CD8-positive, alpha-beta T cell (primary cell): ENCODE measurements at places on chromosomes 7 and 10.

DNA sequence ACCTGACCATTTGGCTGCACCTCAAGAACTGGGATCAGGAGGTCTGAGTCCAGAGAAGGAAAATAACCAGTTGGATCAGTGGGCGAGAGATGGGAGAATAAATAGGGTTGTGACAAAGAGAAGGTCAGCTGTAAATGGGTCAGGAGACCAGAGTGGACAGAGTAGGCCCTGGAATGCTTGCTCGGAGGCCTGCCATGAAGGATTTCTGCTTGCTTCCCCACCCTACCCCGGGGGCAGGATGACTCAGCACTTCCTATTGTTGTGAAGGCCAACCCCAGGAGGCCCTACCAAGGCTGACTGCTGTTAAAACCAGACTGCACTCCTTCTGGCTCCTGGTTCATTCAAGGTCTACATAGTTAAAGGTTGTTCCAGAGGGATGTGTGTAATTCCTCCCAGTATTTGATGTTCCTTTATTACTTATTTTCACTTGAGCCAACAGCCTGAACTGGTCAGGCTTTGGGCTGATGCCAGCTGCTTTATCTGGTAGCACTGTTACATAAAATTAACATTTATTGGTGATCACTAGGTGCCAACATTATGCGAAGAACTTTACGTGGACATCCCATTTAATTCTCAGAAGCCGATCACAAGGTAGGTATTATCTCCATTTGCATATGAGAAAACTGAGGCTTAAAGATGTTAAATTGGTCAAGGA is 27.3 kb upstream of the IFRD1 start:
- DNase-seq, result no peak

GRCh38 chr10:60821656-60822055 is 43.4 kb downstream of the CDK1 start:
- DNase-seq, result no peak

- DNase-seq, result no peak
Observed at GRCh38 chr7:46079421-46079820, 158.3 kb upstream of the IGFBP3 start.

DNA sequence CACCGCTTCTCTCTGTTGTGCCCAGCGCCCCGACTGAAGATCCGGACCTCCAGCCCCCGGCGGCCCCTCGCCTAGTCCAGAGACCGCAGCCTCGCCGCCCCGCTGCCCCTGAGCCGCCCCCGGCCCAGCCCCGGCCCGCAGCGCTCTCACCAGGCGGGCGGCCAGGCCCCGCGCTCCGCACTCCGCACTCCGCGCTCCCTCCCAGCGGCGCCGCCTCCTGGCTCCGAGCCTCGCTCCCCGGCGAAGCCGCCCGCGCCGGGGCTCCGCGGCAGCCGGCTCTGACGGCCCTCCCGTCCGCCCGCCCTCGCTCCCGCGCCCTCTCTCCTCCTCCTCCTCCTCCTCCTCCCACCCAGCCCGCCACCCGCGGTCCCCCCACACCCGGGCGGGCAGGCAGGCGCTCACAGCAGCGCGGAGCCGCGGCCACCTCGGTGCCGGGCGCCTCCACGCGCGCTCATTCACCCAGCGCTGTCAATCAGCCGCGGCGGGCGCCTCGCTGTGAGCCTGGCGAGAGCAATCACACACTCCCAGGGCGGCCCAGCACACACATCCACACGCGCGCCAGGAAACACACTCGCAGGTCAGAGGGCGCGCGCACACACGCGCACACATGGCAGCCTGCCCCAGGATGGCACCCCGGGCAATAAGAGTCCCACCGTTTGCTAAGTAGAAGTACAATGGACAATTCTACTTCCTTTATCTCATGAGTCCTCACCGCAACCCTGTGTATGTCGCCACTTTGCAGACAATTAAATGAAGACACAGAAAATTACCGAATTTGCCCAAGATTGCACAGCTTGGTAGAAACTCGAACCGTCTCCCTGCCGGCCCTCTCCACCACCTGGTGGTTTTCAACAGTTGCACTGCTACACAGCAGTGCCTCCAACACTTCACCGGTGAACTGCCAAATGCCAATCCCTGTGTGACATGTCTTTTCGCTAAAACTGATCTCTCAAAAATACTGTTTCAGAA is at the start of gene PRRT4:
Gene PRRT4 (minus strand): TSS at position 280 of the 969 bp plus-strand sequence.
- peak; percentile 61 for DNase-seq

DNA sequence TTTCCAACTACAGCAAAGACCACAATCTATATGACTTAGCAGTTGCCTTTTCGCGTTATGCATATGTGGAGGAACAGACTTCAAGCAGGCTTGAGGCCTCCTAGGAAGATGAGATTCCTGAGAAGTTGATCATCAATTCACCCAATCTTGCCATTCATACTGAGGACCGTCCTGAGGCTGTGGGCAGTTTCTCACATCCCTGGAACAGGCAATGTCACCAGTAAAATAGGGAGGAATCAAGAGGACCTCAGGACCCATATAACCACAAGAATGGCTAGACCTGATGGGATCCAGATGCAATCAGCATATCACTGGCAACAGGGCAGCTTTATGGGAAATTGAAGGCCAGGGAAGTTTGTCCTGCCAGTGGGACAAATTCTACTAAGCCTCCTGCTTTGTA is 17.3 kb downstream of the KDM7A start:
- no peak for DNase-seq

DNA sequence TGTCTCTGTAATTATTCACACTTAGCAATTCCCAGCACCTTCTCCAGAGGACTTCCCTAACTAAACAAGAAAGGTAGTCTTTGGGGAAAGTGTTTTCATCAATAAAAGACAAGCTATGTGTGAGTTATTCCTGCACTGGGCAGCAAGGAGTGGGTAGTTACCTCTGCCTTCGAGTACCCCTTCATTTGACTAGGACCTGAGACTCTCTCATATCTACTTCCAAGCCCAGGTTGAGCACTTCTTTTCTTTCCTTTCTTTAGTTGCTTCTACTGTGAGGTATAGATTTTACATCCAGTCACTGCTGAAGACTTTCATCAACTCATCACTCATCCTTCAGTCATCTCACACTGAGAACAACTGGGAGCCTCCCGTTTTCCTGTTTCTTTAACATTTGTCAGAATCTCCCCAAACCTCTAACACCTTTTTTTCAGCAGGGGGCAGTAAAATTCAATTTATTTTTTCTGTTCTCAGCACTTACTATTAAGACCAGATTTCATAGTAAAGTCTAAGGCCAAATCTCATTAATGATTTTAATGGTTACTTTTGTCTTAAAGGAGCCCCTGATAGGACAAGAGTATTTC is 80.1 kb upstream of the PRSS1 start:
- no peak for DNase-seq

- DNase-seq, result no peak
Observed at GRCh38 chr7:155872678-155873369, 60.6 kb upstream of the SHH start.

- no peak for DNase-seq
Observed at GRCh38 chr7:44269417-44269816, 56.0 kb downstream of the CAMK2B start.

GRCh38 chr7:116271161-116271913 is 61.0 kb downstream of the TES start:
- no peak for DNase-seq

DNA sequence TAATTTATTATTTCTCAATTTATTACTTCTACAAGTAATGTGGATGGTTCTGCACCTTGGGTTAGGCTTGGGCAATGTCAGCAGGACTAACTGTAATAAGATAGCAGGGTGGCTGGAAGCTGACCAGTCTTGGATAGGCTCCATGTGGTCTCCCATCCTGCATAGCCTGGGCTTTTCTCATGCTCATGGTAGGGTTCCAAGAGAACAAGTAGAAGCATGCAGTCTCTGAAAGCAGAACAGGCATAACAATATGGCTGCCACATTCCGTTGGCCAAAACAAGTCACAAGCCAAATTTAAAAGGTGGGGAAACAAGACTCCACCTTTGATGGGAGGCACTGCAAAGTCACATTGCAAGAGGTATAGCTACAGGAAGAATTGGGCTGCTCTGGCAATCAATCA is 98.6 kb upstream of the MDFIC start:
- DNase-seq, result no peak

- peak; percentile 29 for DNase-seq
Observed at GRCh38 chr7:157926521-157927150, 589.8 kb downstream of the DNAJB6 start.

DNA sequence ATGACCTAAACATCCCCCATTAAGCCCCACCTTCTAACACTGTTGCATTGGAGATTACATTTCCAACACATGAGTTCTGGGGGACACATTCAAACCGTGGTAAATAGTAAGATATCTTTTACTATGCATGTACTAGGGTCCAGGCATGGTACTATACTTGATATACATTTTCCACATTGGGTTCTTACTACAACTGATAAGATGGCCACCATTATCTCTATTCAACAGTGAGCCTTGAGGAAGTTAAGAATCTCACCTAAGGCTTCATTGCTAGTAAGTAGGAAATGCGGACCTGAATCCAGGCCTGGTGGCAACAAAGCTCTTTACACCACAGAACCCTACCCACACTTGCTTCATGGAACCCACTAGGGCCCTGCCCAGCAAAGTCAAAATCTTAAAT is 5.7 kb downstream of the PANK1 start:
- no peak for DNase-seq

DNA sequence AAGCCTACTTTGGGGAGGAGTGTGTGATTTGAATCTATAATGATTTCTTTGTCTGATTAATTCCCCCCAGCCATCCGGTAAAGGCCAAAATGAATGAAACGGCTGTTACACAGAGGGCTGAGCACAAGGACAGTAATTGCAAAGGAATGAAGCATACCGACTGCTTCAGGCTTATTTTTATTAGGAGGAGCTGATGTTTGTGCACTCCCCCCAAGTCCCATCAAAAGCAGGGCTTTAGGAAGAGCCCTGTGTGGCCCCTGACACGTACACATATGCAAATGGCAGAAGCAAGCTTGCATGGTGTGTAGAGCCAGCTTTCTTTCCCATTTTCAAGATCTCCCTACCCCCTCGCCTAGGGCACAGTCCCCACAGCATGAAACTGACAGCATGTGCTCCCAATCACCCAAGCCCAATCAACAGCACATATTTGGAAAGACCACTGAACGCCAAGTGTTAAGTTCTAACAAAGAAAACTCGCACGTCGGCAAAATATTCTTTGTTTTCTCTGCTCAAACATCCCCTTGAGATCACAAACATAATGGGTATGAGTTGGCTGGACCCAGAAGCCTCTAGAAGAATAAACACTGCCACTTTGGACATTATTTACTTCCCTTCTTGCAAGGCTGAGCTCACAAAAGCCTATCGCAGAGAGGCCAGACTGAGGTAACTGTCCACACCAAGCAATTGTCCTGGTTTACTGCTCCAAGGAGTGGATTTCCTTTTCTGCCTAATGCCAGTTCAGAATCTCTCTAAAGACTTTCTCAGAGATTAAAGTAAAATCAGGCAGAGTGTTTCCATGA is 143.0 kb downstream of the CUBN start:
- no peak for DNase-seq

- no peak for DNase-seq
Observed at GRCh38 chr10:112844681-112845544, 105.1 kb upstream of the TCF7L2 start.

GRCh38 chr7:39621784-39622411 is 1.5 kb upstream of the RALA start:
- DNase-seq, result no peak

DNA sequence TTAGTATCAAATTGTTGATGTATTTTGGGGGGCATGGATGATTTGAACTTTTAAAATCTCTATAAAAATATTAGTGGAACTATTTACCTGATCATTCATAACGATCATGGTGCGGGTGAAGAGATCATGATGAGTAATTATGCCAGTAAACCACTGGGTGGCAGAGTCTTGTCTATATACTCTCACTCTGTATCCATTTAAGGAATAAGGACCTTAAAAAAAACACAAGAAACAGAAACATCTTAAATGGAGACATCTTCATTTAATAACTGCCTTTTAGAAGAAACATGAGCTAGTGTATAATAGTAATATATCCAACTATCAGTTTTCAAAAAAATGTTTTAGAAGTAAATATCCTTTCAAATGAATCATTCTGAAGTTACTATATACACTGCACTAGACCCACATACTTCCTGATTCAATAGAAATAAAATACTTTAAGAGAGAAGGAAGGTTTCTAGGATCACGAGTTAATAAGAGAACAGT is 84.0 kb downstream of the NRBF2 start:
- no peak for DNase-seq

- no peak for DNase-seq
Observed at GRCh38 chr7:108103558-108104298, 26.4 kb downstream of the LAMB4 start.

DNA sequence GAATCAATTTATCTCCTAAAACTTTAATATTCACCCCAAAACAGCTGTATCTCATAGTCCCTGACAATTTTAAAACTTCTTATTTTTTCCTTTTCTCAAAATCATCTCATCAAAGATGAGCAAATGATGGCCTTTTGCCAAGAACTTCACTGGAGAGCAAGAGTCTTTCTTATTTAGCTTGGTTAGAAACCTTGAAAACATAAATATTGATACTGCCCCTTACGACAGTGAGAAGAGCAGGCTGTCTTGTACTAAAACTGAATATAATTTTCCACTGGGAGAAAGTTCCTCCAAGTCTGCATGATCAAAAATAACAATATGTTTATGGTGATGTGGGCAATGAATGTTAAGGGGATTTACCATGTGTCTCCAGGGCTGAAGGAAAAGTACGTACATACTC is 109.0 kb downstream of the COL28A1 start:
- DNase-seq, result no peak

- no peak for DNase-seq
Observed at GRCh38 chr10:93186653-93187052, 113.0 kb downstream of the CYP26A1 start.

DNA sequence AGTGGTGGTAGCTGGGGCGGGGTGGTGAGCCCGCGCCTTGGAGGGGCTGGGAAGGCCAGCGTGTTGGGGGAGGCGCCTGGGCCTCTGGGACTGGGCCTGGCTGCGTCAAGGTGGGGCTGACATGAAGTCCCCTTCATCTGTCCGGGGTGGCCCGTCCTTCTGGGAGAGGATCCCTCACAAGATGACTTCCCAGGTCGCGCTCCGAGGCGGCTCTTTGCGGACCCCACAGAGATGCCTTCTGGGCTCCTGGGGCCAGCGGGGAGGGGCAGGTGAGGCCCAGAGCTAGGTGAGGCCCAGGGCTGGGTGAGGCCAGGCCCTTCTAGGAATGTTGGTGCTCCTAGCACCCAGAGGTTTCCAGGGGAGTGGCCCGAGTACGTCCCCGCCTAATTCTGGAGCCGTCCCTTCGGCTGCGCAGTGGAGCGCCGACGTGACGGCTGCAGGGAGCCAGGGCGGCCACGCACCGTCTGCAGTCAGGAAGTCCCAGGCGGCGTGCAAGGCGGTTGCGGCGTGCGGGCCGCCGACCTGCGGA is 58.2 kb upstream of the NUPR2 start:
- no peak for DNase-seq

DNA sequence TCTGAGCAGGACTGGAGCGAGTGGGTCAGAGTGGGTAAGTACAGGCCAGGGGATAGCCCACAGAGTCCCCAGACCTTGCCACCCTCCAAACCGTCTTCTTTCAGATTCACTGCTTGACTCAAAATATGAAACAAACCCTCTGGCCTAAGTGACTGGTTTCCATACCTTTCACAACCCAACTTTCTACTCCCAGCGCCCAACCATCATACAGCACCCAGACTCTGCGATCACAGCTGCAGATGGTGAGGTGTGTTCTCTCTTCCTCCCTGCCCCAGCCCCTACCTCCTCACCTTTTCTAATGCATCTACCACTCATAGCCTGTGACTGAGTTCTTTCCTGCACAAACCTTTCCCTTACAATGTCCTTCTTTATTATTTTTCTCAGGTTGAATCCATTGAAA is 92.0 kb upstream of the CELF2 start:
- DNase-seq, result no peak
